Osteocyte (in vitro differentiated cells): ENCODE measurements at places on chromosomes 11 and 22.

DNA sequence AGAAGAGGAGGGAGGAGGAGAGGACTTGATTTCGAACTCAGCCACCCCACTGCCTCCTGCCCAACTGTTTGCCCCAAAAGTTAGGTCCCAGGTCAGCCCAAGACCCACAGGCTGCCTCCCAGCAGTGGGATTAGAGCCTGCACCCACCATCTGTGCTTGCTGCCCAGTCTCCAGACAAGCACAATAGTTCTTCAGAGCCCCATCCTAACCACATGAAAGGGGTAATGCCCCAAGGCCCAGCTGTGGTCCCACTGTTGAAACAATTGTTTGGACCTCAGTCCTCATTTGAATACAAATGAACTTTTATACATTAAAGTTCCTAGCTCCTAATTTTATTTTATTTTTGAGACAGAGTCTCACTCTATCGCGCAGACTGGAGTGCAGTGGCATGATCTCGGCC, 5.4 kb upstream of the VPS51 start:
- no peak for DNase-seq

- DNase-seq: no peak
Measured at GRCh38 chr11:10263929-10264328, 30.1 kb downstream of the SBF2 start.

DNA sequence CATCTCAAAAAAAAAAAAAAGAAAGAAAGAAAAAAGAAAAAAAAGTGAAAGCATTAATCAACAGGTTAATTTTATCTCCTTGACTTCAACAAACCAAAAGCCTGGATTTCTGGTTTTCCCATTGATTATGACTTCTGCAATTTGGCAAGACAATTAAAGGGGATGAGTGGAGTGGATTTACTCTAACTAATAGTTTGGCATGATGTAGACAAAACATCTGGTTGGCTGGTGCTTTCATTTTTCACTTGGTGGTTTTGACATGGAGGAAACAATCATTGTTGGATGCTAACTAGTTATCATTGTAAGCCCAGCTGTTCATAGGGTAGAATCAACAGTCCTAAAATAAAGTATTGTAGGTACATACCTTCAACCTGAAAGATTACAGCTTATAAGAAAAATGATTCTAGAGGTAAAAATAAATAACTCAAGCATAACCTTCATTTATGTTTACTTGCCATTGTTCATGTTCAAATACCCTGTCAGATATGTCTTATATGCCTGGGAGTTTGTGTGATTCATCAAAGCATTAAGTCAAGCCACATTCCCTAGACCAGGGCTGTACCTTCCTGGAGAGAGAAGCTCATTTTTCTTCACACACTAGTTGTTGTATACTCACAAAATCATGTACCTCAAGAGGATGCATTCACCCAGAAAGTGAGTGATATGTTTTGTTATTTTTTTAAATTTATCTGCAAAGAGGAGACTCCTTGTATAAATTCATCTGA, 15.1 kb downstream of the FIBIN start:
- DNase-seq: no peak

GRCh38 chr22:19761725-19762567, 1.4 kb downstream of the TBX1 start:
- no peak for DNase-seq

DNA sequence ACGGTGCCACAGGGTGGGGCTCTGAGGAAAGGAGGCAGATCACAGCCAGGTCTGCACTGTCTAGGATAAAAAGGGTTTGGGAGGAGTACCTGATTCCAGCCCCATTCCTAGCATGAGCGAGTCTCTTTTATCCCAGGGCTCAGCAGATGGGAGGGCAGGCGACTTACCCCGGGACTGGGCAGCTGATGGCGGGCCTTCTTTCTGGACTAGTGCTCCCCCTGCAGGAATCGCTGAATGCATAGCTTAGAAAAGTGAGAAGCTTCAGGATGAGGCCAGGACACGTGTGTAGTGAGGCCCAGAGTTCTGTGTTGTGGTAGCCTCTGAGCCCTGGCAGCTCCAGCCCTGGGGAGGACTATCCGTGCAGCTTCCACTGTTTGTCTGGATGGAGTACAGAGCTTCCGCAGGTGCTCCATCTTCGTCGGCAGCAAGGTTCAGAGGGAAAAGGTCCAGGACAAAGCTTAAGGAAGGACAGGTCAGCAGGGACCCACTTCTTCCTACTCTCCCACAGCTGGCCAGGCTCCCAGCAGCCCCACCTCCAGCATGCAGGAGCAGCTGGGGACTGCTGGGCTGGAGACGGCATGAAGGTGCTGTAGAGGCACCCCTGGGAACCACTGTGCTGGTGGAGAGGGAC, 30.4 kb downstream of the COMMD9 start:
- DNase-seq: peak; percentile 87

DNA sequence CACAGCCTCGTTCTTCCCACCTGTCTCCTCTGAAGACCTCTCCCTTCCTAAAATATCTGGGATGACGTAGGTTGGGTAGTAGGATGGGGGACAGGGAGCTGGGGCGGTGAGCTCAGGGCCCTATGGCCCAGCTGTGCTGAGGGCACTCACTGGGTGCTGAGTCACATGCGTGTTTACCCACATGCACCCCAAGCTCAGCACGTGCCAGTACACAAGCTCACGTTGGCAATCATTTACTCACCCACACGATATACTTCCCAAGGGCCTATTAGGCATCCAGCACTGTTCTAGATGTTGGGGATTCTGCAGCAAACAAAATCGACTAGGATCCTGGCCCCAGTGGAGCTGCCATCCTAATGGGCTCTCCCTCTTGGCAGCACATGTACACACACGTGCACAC, 28.7 kb downstream of the ARAP1 start:
- DNase-seq: no peak
